RPMI7951 (cell line): ENCODE measurements at places on chromosomes 2 and 18. TPM values are rescaled to one million over a fixed set of nuclear protein-coding genes. Genes with fewer than 3 reads are reported as not detected.

Gene MBOAT2
- 33.9 and 41.1 TPM in 2 replicates for total RNA-seq

Gene EVA1A
- 68.7 and 95.4 TPM in 2 replicates for total RNA-seq

Gene RABL2A
- 3.9 and 4.3 TPM in 2 replicates for total RNA-seq

Gene LYPD6
- 16.1 and 19.5 TPM in 2 replicates for total RNA-seq

- peak; percentile 9 for DNase-seq
These were observed 118.4 kb downstream of the BMPR2 start for GRCh38 chr2:202494300-202495229.

DNA sequence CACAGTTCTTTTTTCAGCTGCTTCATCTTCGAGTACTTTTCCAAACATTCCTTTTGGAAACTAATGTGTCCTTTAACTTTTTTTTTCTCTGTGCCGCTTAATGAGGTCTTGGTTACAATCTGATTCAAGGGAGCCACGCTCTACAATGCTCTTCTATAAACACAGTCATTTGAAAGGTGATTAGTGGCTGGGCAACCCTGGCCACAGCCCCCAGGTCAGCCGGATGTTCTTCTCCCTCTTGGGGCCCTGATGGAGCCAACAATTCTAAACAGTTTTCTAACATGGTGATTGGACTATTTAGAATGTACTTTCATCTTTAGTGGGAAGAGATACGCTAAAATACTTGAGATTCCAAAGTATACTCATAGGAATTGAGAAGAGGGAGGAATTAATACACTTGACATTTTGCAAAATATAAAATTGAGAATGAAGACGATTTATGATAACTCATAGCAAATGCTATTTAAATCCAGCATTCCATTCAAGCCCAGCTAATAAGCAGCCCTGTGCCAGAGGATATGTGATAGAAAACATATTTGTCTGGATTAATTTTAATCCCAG lies 83.7 kb upstream of the MBOAT2 start:
- DNase-seq = peak; percentile 49

- no peak for DNase-seq
These were observed 134.5 kb downstream of the PTRHD1 start for GRCh38 chr2:24658531-24659202.

- no peak for DNase-seq
These were observed 19.0 kb downstream of the AFTPH start for GRCh38 chr2:64543008-64543697.

DNA sequence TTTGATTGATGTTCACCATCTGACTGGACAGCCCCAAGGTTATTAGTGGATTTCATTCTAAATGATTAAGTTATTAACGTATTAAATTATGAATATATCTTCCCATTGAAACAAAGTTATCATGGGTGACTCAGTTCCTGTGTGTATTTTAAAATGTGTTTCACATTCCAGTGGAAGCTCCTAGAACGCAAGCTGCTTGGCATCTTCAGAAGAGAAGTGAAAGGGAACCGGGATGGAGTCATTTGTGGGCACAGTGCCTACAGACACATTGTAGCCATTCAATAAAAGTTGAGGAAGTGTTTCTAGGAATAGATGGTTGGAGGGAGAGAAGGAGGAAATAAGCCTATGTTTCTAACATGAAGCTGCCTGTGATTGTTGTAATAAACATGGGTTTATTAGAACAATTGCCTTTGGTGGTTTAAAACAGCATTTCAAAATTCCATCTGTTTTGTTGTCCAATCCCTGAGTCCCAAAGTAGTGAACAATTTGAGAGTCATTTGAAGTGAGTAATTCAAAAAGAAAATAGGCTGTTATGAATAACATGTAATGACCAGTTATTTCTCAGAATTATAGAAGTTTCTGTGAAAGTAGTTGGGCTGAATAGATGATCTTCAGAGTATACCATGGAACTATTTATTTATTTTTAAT lies 143.5 kb downstream of the PKP4 start:
- peak; percentile 88 for DNase-seq

- no peak for DNase-seq
These were observed 61.2 kb downstream of the DCC start for GRCh38 chr18:52401236-52401635.

DNA sequence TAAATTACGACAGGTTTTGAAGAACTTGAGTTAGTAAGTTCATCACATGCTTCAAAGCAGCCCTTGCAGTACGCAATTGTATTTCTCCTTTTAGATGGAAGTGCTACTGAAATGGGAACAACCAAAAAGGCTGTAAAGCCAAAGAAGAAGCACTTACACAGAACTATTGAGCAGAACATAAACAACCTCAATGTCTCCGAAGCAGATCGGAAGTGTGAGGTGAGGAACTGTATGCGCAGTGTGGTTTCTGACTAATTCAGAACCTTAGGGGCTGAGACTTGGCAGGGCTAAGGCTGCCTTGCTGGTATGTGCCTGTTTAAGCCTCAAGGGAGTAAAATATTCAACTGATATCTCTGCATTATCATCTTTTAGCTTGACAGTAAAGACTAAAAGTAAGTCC lies 8.4 kb downstream of the NCAPH start:
- no peak for DNase-seq

DNA sequence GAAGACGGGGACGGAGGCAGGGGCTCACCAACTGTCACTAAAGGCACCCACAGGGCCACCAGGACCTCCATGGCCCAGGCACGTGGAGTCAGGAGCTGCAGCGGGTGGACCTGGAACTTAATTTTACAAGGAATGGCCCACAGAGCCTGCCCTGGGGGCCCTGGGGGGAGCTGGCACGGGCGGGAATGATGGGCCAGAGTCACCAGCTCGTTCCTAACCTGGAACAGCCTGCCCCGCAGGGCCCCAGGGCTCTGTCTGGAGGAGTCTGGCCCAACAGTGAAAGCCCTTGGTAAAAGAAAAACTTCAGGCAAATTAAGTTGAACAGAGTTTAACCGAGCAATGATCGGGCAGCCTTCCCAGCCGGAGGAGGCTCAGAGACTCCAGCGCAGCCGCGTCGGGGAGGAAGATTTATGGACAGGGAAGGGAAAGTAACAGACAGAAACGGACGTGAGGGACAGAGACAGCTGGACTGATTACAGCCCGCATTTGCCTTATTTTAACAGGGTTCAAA lies 118.4 kb upstream of the TMEM18 start:
- no peak for DNase-seq

DNA sequence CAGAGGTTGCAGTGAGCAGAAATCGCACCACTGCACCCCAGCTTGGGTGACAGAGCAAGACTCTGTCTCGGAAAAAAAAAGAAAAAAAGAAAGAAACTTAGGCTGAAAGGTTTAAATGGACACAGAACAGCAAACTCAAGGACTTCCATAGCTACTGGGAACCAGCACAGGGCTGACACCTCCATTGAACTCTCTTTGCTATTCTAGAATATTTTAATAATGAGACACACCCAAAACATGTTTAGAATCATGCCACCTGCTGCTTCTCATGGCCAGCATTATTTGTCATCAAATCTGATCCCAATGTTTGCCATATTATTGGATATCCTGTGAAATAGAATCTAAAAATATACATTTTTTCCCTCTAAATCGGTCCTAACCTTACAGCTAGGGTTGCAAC lies 42.7 kb upstream of the LTBP1 start:
- no peak for DNase-seq
